Stimulated activated CD4-positive, alpha-beta T cell treated with anti-CD3 and anti-CD28 coated beads, Interleukin-1b, Interleukin-23, amount 100 ng/mL, for 48 hours (primary cell): ENCODE measurements at places on chromosomes 2 and 18.

DNA sequence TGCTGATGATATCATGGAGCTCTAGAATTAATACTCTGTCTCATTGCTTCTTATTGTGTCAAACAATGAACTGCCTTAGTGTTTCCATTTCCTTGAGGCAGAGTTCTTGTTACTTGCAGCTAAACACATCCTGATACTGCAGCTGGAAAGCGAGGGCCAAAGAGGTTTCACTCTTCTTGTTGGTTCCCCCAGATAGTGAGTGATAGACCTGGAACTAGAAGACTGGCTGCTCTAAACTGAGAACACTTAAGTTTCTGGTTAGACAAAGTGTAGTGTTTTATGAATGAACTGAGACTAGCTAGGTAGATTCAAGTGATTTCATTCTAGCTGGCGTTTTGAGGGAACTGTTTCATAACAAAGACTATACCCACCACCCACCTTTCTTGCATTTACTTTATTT is 321.7 kb downstream of the TXNL1 start:
- DNase-seq = no peak

DNA sequence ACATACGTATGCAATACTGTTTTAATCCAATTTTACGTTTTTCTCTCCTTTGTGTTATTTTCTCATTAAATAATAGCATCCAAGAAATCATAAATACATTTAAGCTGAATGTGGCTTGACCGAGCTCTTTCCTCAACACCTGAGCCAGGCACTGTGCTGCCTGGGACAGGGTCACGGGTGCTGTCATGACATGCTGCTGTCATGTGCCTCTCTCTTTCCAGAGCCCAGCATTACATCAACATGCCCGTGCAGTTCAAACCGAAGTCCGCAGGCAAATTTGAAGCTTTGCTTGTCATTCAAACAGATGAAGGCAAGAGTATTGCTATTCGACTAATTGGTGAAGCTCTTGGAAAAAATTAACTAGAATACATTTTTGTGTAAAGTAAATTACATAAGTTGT is 94.1 kb upstream of the LDLRAD4 start:
- DNase-seq = no peak

DNA sequence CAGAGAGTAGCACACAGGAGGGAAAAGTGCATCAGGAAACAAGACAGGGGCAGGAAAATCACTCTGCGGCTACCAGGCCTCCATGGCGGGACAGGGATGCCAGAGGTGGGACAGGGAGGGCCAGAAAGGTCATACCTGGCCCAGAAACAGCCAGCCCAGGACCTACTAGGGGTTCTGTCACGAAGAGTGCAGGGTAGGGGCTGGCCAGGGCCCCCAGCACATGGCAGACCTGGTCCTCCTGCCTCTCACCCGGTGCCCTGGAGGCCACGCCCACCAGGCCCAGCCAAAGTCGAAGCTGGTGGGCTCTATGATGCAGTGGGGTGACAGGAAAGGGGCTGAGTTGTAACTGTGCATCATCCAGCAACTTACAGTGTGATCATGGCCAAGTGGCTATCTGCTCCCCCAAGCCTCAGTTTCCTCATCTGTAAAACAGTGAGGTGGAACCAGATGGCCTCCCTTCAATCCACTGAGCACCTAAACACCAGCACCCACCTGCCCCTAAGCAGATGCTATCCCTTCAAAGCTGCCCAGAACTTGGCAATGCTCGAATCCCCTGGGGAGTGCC is 10.6 kb downstream of the CYP26B1 start:
- DNase-seq = no peak

- no peak for DNase-seq
Observed at GRCh38 chr2:98607741-98608115, 584 bp downstream of the COA5 start.

DNA sequence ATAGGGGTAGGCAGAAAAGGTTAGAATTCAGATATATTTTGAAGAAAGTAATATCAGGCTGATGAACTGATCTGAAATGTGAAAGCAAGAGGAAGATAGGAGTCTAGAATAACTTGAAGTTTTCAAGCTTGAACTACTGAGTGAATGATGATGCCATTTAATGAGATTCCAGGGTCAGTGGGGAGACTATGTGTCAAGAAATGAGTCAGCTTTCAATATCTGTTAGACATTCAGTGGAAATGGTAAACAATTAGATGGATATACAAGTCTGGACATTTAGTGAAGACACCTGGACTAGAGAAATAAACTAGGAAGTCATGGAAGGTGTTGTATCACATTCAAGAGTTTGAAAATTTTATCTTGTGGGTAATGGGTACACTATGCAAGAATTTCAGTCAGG is 326.9 kb downstream of the FSIP2 start:
- DNase-seq = no peak

GRCh38 chr18:6728809-6729246 is 688 bp upstream of the ARHGAP28 start:
- no peak for DNase-seq

- no peak for DNase-seq
Observed at GRCh38 chr2:46346719-46347118, 49.5 kb downstream of the EPAS1 start.
